T follicular helper cell (primary cell): ENCODE measurements at places on chromosomes 2 and 18.

- no peak for DNase-seq
These were observed 222.4 kb downstream of the BCL2 start for GRCh38 chr18:63097178-63097577.

- no peak for DNase-seq
These were observed 558 bp downstream of the MRPS5 start for GRCh38 chr2:95121093-95121406.

DNA sequence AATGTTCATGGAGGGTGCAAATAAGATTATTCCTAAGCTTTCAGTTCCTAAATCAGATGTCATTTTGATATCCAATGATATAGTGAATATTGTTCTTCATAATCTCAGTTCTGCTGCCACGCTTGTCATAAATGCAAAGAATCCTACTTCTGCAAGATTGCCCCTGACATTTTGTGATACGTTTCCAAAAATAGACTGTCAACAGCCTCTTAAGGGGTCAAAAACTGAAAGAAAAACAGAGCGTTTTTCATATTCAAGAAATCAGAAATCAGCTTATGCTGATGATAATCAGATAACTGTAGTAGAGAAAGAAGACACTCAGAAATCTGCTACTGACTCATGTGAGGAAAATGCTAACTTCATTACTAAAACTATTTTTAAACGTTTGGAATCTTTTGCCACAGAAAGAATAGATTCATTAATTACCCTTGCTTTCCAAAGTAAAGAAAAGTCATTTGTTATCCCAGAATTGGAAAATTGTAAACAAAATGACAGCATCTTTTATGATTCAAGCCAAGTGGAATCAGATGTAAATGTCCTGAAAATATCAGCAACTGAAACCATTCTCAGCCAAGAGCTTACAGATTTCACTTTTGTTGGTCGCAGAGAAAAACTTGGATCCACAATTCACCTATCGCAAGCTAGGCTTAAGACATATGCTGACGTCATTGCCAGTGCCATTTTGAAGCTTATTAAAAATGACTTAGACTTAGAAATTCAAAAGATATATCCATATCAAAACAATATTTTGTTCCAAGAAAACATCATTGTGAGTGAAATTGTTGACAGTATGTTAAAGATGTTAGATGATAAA is 55.1 kb downstream of the FSIP2 start:
- DNase-seq, result no peak

- no peak for DNase-seq
These were observed 102.3 kb upstream of the NEUROD1 start for GRCh38 chr2:181782660-181783059.

DNA sequence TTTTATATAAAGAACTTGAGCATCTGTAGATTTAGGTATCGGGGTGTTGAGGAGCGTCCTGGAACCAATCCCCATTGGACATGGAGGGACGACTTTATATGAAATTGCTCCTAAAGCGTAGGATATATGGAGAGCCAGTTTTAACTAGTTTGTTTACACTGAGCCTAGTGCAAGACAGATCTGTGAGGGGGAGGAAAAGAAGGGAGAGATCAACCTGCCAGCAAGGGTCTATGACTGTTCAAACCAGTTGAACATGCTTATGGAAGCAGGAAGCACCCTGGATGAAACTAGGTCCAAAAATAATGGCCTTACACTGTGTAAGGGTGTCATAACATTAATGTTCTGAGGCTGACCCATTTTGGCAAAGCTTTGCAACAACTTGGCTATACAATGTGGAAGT is 34.0 kb upstream of the SLC40A1 start:
- no peak for DNase-seq

- DNase-seq, result no peak
These were observed 12.3 kb downstream of the DSG2 start for GRCh38 chr18:31510319-31510718.
